ENCODE measurements at places on chromosomes 1 and 21.

DNA sequence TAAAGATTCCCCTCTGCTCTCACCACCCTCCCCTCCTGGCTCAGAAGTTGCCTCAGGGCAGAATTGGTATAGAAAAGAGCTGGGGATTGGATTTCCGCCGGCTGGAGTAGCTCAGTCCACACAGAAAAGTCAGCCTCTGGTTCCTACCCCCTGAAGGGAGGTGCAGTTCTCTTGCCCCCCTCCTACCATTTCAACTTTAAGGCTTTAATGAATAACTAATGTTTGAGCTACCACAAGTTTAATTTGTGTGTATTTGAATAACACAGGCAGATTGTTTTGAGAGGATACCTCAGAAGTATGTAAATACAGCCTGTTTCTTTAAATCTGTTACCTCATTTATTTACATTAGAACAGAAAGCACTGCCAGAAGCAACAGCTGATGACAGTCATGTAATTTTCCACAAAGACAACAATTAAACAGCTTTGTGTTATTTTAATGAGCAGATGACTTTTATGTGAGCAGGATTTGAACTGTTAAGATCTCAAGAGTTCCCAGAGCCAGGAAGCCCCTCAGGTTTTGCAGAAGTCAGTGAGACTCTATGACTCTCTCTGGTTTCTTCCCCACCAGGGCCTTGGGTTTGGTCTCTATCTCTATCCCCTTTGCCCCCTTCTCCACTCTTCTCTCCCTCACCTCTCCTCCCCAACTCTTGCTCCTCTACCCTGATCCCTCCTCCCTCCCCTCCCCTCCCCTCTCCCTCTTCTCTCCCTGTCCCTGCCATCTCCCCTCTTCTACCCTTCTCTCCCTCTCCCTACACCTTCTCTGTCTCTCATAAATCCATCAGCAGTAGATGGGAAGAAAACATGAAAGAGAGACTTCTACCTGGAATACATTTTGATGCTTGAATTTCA lies 26.3 kb downstream of the DUSP10 start:
- no peak for DNase-seq

GRCh38 chr1:244576259-244576892 lies 76.5 kb upstream of the DESI2 start:
- DNase-seq: no peak

DNA sequence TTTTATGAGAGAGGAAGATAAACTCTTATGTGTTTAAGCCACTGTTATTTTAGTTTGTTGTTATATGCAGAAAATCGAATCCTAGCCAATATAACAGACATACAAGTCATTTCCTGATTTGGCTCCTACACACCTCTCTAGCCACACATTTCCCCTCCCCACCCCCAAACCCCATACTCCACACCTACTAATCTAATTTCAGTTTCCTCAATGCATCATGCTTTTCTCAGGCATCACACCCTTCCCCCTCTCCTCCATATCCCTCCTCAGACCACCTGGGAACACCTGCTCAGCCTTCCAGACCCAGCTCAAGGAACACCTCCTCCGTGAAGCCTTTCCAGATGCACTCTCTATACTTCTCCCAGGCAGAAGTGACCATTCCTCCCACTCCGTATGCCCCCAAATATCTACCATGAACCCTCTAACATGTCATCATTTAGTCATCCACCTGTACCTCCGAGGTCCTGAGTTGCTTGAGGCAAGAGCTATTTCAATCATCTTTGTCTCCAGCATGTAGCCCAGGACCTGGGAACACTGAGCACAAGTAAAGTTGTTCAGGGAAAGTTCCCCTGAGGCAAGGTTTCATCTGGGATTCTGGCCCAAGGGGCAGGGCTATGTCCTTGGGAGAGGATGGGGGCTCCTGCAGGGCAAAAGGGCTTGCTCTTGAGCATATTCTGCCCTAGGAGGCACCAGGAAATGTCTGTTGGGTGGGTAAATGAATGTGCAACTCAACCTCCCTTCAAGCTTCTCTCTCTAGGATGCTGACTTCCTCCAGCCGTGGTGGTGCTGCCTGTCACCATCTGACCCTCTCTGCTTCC lies 126.8 kb downstream of the HIVEP3 start:
- DNase-seq: no peak

- no peak for DNase-seq
Measured at GRCh38 chr1:40984066-40984465, 4.6 kb downstream of the CTPS1 start.

GRCh38 chr1:230807561-230808280 lies 60.5 kb downstream of the CAPN9 start:
- DNase-seq: no peak

DNA sequence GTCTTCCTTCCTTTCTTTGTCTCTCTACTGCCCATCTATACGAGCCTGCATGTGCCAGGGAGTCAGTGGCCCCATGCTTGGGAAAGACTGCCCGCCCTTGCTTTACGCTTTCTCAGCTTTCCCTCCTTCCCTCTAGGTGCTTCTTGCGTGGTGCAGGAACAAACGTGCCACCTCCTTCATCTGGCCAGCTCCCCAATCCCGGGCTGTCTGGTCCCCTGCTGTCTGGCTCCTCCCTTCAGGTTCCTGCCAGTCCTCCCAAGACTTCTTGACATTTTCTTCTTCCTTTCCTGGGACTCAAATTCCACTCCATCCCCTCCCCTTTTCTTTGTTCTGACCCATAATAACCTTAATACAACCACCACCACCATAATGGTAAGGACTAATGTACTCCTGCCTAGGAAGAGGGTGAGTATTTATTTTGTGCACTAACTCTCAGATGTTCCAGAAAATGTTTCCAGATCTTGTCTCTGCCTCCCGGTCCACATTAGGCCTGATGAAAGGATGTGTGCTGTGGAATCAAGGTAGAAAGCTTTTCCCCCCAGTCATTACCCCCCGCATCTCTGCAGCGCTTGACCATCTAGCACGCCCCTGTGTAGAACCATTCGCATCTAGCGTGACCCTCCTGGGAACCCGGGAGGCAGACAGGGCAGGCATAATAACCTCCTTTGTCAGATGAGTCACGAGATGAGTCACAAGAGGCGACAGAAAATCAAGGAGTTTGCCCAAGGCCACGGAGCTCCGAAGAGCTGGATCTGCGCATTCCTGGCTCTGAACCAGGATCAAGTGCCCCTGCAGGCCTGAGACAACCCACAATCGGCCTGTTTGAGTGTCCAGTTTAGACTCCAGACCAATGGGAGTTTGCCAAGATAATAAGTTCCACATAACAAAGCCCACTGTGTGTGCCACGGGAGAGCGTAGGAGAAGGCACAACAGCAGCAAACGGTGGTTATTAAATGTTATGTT lies 60.1 kb upstream of the NEK2 start:
- DNase-seq: no peak

GRCh38 chr1:53495633-53496345 lies 36.6 kb downstream of the DMRTB1 start:
- no peak for DNase-seq

DNA sequence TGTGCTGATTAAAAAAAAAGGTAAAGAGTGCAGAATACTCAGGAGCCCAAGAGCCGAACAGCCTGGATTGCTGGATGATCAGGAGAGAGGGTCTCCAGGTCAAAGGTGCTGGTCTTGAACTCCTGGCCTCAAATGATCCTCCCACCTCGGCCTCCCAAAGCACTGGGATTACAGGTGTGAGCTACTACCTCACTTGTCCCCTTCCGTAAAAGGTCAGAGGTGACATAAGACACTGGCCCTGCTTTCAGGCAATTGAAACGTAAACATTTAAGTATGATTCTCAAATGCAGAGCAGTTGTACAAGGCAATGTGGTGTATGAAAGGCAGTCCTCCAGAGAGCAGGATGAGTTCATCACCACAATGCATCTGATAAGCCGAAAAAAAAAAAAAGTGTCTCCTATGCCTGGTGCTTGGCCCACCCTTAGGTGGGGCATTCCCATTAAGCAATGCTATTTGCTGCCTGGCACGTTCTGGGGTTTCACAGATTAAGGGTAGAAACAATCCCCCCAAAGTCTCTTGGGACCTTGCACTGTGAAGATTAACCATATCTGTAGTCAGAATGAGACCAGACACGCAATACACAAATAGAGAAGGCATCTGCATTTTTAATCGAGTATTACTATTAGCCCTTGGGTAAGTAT lies 47.7 kb downstream of the PARP1 start:
- DNase-seq: no peak

GRCh38 chr1:41802532-41803501 lies 115.9 kb downstream of the HIVEP3 start:
- no peak for DNase-seq

DNA sequence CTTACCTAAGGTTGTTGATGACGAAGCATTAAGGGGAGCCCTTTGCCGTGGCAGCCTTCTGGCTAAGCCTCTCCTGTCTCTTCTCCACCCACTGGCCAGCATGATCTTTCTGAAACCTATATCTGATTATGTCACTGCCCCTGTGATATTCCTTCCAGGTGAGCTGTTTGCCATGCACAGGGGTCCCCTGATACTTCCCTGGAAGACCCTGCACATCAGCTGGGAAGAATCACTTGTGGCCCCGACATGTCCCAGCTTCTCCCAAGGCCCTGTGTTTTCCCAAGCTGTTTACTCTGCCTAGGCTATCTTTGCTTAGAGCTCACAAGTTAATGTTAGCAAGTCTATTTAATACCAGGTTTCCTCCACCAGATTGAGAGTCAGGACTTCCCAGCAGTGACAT lies 12.3 kb downstream of the RD3 start:
- no peak for DNase-seq

- no peak for DNase-seq
Measured at GRCh38 chr1:230120289-230120920, 53.4 kb downstream of the GALNT2 start.

GRCh38 chr1:5969168-5969567 lies 23.1 kb downstream of the NPHP4 start:
- no peak for DNase-seq
